HFF-Myc (cell line): ENCODE measurements at places on chromosomes 4 and X.

- DNase-seq: no peak
Observed at GRCh38 chr4:16759931-16760582, 138.4 kb downstream of the LDB2 start.

DNA sequence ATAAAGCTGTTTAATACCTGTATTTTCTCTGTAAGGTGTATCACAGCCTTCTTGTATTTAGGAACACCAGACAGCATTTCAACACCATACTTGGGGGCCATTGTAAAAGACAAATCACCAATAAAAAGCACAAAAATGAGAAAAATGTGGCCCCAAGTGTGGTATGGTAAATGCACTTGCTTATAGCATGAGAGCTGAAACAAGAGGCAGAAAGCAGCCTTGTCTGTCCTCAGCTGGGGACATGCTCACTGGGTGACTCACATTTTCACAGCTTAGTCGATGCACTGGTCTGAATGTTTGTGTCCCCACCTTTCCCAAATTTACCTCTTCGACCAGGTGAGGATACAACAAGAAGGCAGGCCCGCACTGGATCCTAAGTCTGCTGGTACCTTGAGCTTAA is 639.7 kb upstream of the AGA start:
- no peak for DNase-seq

DNA sequence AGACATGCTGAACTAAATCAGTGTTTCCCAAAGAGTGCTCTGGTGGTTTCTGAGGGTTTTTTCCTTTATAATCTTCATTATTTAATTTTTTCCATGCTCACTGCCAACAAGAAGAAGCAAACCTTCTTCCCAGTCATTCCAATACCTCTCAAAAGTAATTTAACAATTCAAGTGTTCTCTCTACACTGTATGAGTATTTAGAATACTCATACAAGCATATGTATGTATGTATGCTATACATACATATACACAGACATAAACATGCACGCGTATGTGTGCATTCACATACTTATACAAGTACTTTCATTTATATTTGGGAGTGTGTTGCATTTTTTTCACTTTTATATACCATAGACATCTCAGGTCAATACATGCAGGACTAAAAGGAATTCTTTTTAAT is 54.3 kb upstream of the TXK start:
- no peak for DNase-seq

GRCh38 chrX:119229253-119229615 is 6.9 kb upstream of the PGRMC1 start:
- DNase-seq: no peak

DNA sequence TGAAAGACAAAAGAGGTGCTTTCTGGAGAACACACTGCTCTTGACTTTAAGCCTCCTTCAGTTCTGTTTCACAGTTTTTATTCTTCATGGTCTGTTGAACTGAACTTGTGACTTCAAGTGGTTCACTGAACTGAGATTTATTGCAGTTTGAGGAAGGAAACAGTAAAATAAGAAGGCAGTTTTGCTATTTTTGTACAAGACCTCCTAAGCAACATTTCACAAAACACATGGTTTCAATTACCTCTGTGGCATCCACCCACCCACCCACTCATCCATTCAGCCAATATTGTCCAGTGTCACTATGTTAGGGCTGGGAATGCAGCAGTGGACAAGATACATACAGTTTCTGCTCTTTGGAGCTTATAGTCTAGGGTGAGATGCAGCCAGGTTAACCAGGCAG is 131.3 kb downstream of the IL1RAPL2 start:
- DNase-seq: no peak

- no peak for DNase-seq
Observed at GRCh38 chr4:133156556-133156955, 7.5 kb downstream of the PCDH10 start.

- DNase-seq: no peak
Observed at GRCh38 chr4:173280998-173281397, 53.2 kb downstream of the HMGB2 start.
